ENCODE measurements at places on chromosomes 11 and 22.

DNA sequence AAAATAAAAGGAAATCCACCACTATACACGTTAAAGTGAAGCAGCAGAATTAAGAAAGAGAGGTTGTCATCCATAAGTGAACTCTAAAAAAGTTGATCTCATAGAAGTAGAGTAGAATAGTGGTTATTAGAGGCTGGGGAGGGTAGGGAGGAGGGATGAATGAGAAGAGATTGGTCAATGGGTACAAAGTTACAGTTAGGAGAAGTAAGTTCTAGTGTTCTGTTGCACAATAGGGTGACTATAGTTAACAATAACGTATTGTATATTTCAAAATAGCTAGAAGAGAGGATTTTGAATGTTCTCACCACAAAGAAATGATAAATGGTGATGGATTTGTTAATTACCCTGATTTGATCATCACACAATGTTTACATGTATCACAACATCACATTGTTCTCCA, 72.0 kb downstream of the CD82 start:
- DNase-seq = no peak

DNA sequence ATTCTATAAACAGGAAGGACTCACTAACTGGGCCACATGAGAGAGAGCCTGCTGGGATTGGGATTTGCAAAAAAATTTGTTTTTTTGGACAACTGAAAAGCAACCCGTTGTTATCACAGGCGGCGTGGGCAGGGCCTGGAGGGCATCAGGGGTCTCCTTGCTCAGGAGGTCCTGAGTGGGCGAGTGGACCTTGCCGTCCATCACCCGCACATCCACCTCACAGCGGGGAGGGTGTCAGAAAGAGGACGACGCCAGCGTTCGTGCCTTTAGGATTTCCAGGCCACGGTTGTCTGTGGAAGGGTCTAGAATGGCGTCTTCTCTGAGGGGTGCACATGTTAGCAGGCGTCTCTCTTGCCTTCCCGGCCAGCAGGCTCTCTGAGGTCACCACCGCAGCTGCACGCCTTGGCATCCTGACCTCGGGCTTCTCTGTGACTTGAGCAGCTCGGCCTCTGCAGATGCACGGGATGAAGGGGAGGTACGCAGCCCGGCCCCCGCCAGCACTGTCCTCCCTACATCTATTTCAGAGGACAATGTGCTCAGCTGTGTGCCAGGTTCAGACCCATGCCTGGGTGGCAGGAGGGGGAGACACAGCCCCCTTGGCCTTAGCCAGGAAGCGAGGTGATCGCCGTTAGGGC, 749.5 kb downstream of the BRD1 start:
- no peak for DNase-seq

GRCh38 chr11:110207123-110207522, 89.3 kb downstream of the RDX start:
- DNase-seq = no peak

GRCh38 chr11:87954476-87954875, 220.8 kb downstream of the RAB38 start:
- no peak for DNase-seq

DNA sequence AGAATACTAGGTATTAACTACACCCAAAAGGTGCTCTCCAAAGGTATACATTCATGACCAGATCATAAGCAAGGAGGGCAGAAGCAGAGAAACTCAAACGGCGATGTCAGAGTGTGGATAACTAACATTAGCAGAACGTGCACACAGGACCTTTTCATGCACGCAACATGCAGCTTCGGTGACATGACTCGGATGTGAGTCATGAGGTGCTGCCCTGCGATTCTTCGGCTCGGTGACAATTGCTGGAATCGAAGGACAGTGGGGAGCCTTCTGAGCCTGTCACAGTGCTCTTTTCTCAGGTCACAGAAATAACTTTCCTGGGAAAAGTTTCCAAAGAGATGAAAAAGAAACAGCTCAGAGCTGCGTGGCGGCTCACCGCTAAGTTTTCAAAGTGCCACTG, 418.5 kb upstream of the SYN3 start:
- no peak for DNase-seq

DNA sequence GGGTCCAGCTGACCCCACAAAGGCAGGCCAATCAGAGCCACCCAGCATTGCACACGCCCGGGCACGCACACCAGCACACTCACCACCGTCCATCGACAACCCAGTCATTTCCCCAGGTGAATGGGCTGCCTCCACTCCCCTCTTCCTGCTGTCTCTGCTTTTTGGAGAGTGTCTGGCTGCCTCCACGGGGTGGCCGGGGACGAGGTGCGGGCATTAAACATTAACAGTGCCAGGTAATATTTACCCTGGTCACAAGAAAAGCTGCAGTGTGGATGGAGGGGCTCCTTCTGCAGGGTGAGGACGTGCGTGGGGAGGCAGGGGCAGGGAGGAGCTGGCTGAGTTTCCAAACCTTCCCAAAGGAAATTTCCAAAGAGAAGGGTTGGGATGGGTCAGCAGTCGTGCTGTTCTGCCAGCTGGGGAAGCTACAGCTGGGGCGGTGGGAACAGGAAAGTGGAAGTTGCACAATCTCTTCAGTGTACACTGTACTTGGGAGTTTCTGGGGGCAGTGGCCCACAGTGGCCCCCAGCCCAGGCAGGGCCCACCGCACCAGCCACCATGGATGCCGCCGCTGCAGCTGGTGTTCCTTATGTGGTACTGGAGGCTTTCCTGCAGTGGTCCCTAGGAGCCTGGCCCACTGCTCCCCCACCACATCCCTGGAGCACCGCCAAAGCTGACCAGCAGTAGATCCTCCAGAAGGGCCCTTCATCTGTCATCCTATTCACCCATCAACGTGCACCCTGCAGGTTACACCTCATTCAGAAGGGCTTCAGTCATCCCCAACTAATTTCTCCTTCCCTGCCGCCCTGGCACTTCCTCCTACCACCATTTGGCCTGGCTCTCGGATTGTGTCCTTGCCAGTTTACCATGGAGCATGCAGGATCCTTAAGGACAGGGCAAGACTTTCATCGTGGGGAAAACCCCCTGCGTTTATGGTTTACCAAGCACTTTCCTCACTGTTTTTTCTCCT, at the start of gene FXYD2:
Gene FXYD2, minus strand, starts transcription at position 174 of the 967 bp plus-strand sequence. Its CDS starts 66 bp downstream, at position 108.
- no peak for DNase-seq

DNA sequence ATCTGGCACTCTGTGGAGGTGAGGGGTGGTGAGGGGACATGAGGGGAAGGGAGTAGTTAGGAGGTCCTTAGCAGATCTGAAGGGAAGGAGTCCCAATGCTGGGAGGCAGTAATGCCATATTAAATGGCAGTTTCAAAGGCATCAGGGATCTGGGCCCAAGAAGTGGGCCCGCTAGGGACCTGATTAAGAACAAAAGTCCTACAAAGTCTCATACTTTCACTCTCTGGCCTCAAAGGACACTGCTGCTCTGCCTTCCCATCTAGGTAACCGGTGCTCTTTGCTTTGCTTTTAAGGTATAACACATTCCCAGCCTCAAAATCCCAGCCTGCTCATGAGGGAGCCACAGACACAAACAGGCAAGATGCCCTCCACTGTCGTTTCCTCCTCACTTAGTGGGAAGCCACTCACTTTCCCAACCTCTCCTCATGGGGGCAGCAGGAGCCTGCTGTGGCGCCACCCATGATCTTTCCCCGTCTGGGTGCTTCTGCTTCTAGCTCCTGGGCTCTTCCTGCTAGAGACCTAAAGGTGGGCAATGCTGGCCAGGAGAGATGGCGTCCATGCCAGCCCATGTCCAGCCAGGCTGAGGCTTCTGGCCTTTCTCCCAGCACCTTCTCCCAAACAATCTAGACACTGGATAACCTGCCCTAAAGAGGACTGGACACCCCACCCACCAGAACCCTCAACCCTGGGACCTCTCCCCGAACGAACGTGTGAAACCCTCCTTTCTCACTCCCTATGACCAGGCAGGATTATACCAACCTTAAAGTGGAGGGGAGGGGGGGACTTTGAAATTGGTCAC, 68.3 kb downstream of the PLEKHA7 start:
- DNase-seq = no peak

DNA sequence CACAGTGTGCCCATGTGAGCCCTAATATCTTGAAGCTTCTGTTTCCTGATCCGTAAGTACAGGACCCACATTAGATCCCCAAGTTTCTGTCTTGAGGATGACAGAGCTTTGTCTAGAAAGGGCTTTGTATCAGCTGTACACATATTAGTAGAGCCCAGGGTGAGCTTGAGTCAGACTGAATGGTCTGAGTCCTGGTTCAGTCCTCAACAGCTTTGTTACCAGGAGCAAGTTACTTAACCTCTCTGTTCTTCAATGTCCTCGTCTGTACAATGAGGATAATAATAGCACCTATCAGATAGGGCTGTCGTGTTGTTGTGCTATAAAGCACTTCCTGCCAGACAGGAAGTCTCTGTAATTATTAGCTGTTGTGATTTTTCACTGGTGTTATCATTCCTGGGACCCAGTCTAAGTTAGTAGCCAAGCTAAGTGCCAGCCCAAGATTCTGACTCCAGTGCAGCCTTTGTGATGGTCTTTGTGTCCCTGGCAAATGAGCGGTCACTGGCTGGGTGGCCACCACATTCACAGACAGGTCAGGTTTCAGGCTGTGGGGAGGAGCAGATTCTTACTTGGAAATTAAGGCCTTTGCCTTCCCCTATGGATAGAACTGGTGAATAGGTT, 6.8 kb downstream of the TOM1 start:
- no peak for DNase-seq

All from activated T-helper 2 cell treated with anti-CD3 and anti-CD28 coated beads, Interferon-gamma antibody, Interleukin-2, Interleukin-4, amounts not matched to agents 10 μg/mL and 5 μg/mL and 100 μg/mL, durations not matched to agents 14 hours and 24 hours and 36 hours (primary cell).